Stimulated activated CD8-positive, alpha-beta memory T cell treated with anti-CD3 and anti-CD28 coated beads, Interleukin-7, amount 100 ng/mL, for 24 hours (primary cell): ENCODE measurements at places on chromosomes 2 and 18.
A peak's percentile ranks its signal among the peaks of the same experiment; 100 is the strongest.

DNA sequence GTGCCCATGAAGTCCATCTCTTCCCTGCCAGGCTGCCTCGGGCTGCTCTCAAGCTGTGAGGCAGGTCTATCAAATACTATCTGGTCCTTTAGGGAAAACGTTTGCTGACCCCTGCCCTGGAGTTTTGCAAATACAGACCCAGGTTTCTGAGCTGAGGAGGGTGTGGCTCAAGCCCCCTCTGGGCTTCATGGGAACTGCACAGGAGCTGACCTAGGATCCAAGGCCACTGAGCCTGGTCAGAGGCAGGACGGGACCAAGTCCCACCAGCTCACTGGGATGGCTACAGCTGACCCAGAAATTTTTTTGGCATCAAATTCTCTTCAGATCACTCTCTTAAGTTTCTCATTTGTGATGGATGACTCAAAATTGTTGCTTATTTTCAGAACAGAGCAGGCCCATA lies 14.1 kb downstream of the ZNF516 start:
- DNase-seq: no peak

GRCh38 chr2:95179451-95179850 lies 13.8 kb downstream of the ZNF2 start:
- DNase-seq: no peak

- DNase-seq: no peak
These were observed 144.7 kb downstream of the ZNF516 start for GRCh38 chr18:76350134-76351025.

- DNase-seq: no peak
These were observed 554.6 kb downstream of the DSC3 start for GRCh38 chr18:30487962-30488361.

DNA sequence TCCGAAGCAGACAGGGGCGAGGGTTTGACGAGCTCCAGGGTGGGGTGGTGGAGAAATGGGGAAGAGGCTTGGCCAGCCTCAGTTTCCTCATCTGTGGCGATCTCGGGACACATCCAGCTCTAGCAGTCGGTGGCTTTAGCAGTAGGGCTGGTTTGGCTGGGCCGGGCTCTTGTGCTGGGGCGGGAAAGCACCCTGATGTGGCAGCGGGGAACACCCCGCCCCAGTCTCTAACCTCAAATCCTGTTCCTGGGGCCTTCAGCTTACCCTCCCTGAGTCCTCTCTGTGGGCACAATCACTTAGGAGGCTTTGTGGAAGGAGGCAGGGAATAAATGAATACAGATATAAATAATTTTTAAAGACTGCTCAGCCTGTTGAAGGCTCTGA lies 26.5 kb upstream of the MCFD2 start:
- peak; percentile 41 for DNase-seq

GRCh38 chr2:226792155-226792881 lies 7.3 kb downstream of the IRS1 start:
- no peak for DNase-seq

GRCh38 chr18:44324361-44324760 lies 356.3 kb upstream of the SETBP1 start:
- no peak for DNase-seq

DNA sequence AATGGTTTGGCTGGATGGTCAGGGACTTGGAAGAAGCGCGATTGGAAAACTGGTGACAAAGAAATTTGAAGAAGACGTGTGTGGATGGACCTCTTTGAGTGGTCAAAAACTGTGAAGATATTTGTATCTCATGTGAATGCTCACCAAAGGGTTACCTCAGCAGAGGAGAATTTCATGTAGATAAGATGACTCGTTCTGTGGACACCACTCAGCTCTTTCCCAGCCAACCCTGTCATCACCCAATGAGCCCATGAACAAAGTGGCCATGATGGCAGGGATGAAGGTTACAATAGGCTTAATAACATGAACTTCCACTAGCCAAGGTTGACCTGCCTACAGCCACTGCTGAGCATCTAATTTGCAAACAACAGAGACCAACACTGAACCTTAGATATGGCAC lies 248.3 kb downstream of the KCNE4 start:
- DNase-seq: no peak
